HepG2 (cell line): ENCODE measurements at places on chromosomes 1 and 21.

DNA sequence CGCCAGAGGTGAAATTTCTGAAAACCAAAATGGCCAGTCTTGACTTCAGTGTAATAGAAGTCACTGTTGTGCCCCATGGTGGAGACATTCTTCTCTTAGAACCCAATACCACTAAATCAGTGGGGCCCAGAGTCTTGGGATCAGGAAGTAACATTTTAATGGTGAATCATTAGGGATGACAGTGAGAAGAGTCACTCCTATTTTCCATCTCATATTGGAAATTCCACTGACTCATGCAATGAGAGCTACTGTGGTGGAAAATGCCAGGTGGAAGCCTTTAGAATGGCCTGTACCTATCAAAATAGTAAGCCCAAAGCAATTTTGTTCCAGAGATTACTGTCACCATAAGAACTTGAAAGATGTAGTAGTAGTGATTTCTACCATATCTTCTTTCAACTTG, 20.6 kb upstream of the PPM1J start:
- no peak for DNase-seq

- DNase-seq = no peak
Observed at GRCh38 chr1:228307218-228308023, 99.2 kb downstream of the TRIM11 start.

DNA sequence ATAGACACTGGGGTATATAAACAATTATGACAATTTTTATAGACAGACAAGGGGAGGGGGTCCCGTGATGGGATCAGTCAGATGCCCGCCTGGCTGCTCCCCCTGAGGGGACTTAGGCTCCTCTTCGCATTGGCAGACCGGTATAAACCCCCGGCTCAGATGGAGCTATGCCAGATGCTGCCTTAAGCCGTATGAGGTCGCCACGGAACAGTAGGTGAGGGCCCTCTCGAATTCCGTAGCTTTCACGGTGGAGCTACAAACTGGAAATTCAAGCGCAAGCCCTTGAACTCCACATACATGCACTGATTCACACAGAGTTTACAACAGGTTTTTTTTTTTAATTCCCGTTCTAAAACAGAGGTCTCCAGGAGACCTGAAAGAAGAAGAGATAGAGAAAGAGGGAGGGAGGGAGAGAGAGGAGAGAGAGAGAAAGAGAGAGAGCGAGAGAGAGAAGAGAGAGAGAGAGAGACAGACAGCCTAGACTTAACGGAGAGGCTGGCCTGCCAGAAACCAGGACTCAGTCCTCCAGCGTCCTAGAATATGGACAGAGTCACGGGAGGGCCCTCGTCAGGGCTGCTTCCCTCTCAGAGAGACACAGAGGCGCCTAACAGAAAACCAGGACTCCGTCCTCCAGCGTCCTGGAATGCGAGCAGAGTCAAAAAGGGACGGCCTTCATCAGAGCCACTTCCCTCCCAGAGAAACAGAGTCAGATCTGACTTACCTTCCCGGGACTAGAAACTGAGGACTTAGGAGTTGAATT, 24.4 kb upstream of the TMEM54 start:
- DNase-seq = peak; percentile 56

DNA sequence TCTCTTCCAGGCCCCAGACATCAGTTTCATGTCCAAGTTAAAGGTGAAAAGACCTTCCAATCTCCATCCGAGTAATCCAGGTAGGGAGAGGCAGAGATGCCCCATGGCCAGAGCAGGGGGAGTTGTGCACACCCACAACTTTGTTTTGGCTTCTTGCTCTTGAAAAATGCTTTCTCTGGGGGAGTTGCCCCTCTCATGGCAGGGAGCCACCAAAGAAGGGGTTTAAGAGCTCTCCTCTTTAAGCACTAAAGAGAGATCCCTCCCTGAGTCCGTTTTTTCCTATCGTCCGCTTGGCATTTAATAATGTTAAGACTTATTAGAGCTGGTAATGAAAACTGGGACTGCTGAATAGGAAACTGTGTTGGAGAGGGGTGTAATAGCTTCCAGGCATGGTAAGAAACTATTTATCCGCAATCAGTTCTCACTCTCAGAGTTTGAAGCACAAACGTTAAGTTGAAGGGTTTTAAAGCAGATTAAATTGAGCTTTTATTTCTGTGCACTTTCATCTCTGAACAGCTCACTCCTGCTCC, 8.3 kb downstream of the PAX7 start:
- no peak for DNase-seq

GRCh38 chr21:37762606-37763005, 153.7 kb downstream of the KCNJ6 start:
- DNase-seq = no peak

- no peak for DNase-seq
Observed at GRCh38 chr1:221775206-221775605, 33.3 kb upstream of the DUSP10 start.

DNA sequence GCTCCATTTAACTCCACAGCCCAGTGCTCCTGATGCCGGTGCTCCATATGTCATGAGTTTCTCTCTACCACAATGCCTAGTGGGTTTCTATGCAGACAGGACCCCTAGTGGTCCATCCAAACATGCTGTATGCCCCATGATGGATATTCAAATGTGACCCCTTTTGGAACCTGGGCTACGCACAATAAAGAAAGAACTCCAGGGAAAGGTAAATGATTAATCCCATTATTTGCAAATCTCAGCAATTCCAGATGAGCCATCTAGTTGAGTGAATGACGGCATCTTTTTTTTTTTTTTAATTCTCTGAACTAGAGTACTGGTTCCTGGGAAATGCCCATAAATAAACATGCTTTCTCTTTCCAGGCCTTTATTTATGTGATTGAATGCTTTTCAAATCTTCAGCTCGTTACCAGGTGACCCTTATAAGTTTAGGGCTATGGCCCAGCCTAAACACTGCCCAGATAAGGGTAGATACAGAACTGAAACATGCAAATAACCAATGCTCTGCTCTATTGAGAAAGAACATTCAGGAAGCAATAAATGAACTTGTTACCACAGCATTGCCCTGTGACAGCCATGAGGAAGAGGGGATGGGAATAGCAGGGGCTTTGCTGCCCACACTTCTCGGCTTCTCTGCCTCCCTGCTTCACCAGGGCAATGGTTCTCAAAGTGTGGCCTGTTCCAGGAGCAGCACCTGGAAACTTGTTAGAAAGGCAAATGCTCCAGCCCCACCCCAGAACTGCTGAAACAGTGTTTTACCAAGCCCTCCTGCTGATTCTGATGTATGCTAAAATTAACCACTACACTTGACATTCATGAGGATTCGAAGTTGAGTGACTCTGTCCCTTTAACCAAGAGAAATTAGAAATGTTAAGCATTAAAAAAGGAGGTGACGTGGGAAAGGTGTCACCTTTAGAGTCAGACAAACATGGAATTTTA, 151.7 kb downstream of the SEC16B start:
- no peak for DNase-seq
